T-cell (primary cell): ENCODE measurements at places on chromosomes 7 and 10. TPM values are rescaled to one million over a fixed set of nuclear protein-coding genes. Genes with fewer than 3 reads are reported as not detected.

The UTF1 gene
- total RNA-seq = not detected

- no peak for DNase-seq
Measured at GRCh38 chr7:30752979-30753378, 1.0 kb downstream of the INMT start.

DNA sequence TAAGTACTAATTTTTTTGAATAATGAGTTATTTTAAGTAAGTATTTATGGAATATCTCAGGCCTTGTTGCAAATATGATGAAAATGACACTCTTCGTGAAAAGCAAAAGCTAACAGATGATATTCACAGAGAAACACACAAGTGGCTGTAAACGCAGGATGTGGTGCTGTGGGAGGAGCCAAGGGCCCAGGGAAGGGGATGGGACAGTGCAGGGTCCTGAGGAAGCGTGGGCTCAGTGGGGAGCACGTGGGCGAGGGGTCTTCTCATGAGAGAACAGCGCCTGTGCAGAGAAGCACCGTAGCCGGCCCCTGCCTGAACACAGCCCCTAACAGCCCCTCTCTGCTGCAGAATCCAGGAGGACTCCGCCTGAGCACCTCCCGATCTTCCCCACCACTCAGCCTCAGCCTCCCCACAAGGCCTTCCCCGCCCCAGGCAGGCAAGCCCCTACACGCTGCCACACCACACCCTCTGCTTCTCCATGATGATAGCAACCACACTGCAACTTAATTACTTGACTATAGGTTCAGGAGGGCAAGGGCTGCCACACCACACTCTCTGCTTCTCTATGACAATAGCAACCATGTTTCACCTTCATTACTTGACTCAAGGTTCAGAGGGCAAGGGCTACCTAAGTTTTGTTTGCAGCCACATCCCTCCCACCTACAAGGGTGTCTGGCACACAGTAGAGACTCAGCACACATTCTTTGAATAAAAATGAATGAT, 152.6 kb upstream of the RNF32 start:
- DNase-seq = no peak

The VPS50 gene
- total RNA-seq = 31.1 TPM

- DNase-seq = no peak
Measured at GRCh38 chr10:12981570-12981969, 19.9 kb downstream of the CCDC3 start.

- DNase-seq = no peak
Measured at GRCh38 chr10:62527019-62527827, 153.1 kb downstream of the ZNF365 start.

The C7orf25 gene
- 4.8 TPM for total RNA-seq

DNA sequence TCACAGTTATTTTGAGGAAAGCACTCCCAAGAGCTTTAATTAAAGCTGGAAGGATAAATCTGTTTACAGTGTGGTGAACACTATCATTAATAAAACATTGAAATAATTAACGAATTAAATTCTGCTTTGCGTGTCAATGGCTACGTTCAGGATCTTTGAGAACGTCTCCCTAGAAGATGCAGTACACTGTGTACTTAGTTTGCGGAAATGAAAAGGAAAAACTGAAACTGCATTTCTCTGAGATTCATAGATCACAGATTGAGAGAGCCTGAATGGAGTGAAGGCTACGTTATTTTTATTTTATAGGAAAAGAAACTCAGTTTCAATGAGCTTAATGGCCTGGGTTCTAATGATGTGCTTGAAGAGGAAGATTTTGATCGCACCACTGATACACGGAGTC, 85.3 kb downstream of the NRP1 start:
- no peak for DNase-seq

The RGR gene
- total RNA-seq = not detected
